ENCODE measurements at places on chromosomes 16 and 17. TPM values are rescaled to one million over a fixed set of nuclear protein-coding genes. Genes with fewer than 3 reads are reported as not detected.

- H3K27ac ChIP-seq: no peak overlapping the region
- no peak overlapping the region for H3K4me3 ChIP-seq
- no peak for DNase-seq
- H3K36me3 ChIP-seq: no peaks in the 10 kb centered on the region
These were observed 264.6 kb upstream of the KCNJ16 start for GRCh38 chr17:69810326-69810965.

DNA sequence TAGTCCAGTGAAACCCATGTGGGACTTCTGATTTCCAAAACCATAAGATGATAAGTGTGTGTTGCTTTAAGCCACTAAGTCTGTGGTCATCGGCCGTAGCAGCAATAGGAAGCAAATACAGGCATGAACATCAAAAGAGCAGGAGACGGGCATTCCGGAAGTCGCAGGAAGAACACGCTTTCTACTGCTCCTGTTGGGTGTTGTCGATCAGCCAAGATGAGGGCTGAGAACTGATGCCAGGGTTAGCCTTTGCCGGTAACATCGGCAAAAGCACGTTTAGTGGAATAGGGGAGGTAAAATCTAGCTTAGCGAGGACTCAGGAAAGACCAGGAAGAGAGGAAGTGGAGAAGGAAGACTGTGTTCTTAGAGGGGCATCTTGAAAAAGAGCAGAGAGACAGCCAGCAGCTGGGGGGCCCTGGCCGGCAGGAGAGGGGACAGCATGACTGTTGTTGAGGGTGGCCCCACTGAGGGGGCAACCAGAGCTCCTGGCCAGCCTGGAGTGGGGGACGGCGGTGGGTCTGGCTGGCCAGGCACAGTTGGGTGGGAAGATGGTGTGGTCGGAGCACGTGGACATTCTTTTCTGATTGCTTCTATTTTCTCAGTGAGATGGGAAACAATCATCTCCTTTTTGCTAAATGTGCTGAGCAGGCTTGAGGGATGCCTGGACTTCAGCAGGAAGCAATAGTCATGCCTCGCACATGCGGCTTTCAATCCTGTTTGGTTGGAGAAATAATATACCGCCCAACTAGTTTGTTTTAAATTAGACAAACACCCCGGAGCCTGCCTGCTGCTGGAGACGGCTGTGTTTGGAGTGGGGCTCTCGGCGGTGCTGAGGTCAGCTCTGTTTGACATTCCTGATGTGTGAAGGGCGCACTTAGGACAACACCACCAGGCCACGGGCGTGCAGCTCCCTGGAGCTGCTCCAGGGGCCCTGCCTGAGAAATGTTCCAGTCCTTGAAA is 109.9 kb downstream of the METRNL start:
- peak; percentile 79 for DNase-seq
- no peak overlapping the region for H3K4me3 ChIP-seq
- no peaks in the 10 kb centered on the region for H3K4me1 ChIP-seq
- H3K36me3 ChIP-seq: no peaks in the 10 kb centered on the region
- no peaks in the 10 kb centered on the region for H3K27me3 ChIP-seq
- peak overlapping the region; percentile 74 for H3K27ac ChIP-seq

DNA sequence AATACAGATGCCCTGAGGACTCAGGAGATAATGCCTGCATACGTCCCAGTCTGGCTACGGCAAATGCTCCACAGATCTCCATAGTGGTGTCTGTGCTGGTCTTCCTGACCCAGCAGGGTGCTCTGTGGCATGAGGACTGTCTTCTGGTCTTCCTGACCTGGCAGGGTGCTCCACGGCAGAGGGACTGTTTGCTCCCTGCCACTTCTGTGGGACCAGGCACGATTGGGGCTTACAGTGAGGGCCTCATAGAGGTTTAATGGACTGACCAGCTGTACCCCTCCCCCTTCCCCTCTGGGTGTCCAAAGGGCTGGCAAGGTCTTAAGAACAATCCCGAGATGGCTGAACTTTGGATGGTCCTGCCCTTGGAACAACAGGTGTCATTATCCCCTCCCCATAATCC is 123.1 kb downstream of the C16orf78 start:
- no peaks in the 10 kb centered on the region for H3K36me3 ChIP-seq
- no peak for DNase-seq
- H3K4me3 ChIP-seq: no peak overlapping the region
- no peaks in the 10 kb centered on the region for H3K4me1 ChIP-seq

DNA sequence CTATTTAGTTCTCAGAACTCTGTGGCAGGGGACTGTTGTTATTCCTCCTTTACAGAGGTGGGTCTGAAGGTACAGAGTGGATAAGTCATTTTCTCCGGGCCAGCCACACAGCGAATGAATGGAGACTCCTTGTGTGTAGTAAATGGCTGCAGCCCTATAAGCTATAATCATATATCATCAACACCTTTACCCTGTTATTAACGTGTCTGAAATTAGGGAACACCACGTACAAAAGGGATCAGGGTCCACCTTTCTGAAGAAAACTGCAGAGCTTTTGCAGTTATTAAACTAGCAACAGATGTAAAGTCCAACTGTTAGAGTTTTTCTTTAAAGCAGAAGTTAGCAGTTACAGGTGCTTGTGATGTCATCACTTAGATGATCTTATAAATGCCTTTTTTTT is 696.7 kb downstream of the MAF start:
- no peaks in the 10 kb centered on the region for H3K27me3 ChIP-seq
- no peak overlapping the region for H3K27ac ChIP-seq
- H3K36me3 ChIP-seq: no peaks in the 10 kb centered on the region
- no peak overlapping the region for H3K4me3 ChIP-seq
- peaks cover 9% of the 10 kb centered on the region for H3K4me1 ChIP-seq
- no peak for DNase-seq

DNA sequence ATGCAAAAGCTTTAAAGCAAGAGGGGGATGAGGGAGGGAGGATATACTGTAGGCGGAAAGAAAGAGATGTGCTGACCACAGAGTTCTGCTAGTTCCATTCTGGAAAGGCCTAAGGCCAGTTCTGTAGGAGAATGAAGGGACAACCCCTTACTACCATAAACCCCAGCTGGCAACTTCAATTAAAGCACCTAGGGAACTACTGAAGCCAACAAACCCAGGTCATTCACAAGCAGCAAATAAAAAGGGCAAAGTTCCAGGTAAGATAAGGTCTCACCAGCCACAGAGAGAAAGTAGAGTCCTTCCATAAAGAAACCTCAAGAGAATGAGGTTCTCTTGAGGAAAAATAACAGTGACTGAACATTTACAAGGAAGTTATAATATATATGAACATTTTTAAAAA is 12.8 kb downstream of the TERF2 start:
- H3K27ac ChIP-seq: no peak overlapping the region
- no peaks in the 10 kb centered on the region for H3K4me1 ChIP-seq
- peaks cover 29% of the 10 kb centered on the region for H3K36me3 ChIP-seq

- H3K27me3 ChIP-seq: no peaks in the 10 kb centered on the region
- peaks cover 24% of the 10 kb centered on the region for H3K4me1 ChIP-seq
- H3K36me3 ChIP-seq: peaks cover 34% of the 10 kb centered on the region
- no peak for DNase-seq
These were observed 3.2 kb downstream of the B3GNT9 start for GRCh38 chr16:67147437-67148140.

DOC2A gene
- polyA plus RNA-seq: 0.92 TPM

OXLD1 gene
- polyA plus RNA-seq: 40.8 TPM

DNA sequence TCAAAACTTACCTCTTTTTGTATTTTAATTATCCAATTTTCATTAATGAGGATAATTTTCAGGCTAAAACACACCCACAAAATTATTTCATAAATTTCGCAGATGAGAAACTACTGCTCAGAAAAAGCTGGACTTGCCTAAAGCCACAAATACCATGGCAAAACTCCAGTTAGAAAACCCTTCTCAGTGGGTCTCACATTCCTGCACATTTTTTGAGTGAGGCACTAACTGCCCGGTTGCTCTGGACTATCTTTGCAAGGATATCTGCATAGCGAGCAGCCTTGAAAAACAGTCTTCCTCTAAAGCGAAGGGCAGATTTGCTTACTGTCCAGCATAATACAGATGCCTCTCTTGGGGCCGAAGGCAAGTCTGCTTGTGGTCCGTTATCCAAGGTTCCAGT is 9.8 kb downstream of the MPHOSPH6 start:
- no peak overlapping the region for H3K27ac ChIP-seq
- H3K4me1 ChIP-seq: no peaks in the 10 kb centered on the region
- H3K27me3 ChIP-seq: no peaks in the 10 kb centered on the region
- no peak for DNase-seq
- peaks cover 4% of the 10 kb centered on the region for H3K36me3 ChIP-seq

GRCh38 chr16:70662991-70663523 is 16.7 kb downstream of the IL34 start:
- peaks cover 51% of the 10 kb centered on the region for H3K36me3 ChIP-seq

All from sigmoid colon (tissue), 7 donors.